ENCODE measurements at places on chromosomes 12 and 14.

- peak; percentile 38 for DNase-seq
Observed at GRCh38 chr14:59870277-59871165, at the start of gene RTN1. TSS of gene RTN1 (minus strand) at chr14:59870776. CDS start at chr14:59870630, 146 bp downstream.

- DNase-seq, result no peak
Observed at GRCh38 chr12:56749853-56750252, 2.3 kb downstream of the PRIM1 start.

GRCh38 chr12:53219292-53219955 lies 12.4 kb upstream of the ITGB7 start:
- no peak for DNase-seq

DNA sequence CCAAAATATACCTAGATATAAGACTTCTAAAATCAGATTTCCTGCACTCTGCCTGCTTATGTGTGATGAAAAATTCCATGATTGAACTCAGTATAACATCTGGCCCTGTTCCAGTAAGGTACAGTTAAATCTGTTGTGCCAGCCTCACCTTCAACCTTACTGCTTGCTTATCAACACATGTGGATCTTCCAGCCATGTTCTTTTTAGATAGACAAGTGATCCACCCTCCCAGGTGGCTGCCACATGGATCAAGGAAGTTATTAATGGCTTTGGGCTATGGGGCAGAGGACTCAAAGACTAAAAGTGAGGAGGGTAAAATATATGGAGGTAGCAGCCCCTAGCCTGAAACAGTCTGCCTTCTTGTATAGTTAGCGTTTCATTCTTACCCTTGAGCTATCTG lies 25.3 kb upstream of the MAGOHB start:
- DNase-seq, result no peak

DNA sequence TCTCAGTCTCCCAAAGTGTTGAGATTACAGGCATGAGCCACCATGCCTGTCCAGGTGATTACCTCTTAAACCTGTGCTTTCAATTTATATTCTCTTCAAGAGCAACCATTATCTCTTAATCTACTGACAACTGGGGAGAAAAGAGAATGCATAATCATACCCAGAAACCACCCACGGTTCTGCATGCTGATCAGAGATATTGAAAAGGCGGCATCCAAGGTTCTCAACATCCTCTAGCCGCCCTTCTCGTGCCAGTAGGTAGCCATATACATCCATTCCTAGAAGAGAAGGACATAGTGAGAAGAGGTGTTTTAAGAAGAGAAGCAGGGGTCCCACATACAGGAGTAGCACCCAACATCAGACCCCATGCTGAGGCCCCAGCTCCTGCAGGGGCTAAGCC lies 20.8 kb downstream of the ANAPC7 start:
- DNase-seq, result no peak

GRCh38 chr12:30909349-30910037 lies 17.1 kb upstream of the TSPAN11 start:
- DNase-seq, result no peak

GRCh38 chr14:53872681-53873089 lies 83.9 kb downstream of the BMP4 start:
- DNase-seq, result no peak

GRCh38 chr12:110475426-110475825 lies 6.8 kb downstream of the FAM216A start:
- DNase-seq, result no peak

DNA sequence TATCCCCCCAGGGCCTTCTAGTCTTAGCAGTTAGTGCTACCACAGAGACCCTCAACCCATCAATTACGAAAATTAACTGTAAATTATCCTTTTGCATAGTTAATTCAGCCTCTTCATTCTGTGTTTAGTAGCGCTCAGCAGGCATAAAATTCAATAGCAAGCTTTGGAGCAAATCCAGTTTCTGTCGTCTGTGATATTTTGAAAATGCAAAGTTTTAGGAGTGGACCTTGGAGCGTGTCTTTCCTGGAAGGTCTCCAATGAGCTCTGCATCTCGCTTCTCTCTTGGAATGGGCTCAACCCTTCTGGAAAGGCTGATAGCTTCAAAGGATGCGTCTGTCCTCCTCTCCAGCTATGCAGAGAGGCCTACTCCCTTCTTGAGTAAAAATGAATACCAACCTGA lies 222.9 kb downstream of the SLC15A4 start:
- DNase-seq, result no peak

GRCh38 chr14:103071544-103072251 lies 12.3 kb upstream of the LBHD2 start:
- DNase-seq, result no peak

GRCh38 chr12:102920271-102920670 lies 3.2 kb upstream of the PAH start:
- DNase-seq, result no peak

DNA sequence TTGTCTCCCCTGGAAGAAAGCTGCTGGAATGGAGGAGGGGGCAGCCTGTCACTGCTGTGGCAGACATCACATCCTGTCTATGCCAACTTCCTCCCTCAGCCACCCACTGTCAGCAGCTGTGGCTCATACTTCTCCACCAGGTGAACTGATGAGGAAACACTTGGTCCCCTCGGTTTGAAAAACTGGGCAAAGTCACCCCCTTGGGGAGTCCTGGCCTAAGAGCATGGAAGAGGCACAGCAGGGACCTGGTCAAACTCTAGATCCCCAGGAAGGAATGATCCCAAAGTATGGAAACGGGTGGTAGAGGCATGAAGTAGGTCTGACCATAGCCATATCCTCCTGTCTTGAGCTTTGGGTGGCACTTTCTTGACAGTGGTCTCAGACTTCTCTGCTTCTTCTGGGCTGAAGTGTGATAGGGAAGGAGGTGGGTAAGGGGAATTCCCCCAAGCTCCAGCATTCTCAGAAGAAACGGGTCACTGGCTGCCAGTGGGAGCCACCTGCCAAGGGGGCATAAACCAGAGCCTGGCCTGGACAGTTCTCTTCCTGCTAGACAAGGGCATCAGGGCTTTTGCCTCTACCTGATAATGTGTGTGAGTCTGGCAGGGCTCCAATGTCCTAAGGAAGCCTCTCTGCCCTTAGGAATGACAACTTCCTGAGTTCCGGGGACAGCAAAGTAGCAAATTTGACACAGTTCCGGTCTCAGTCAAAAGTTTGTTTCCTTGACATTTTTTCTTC lies 36.0 kb downstream of the FMNL3 start:
- DNase-seq, result no peak

DNA sequence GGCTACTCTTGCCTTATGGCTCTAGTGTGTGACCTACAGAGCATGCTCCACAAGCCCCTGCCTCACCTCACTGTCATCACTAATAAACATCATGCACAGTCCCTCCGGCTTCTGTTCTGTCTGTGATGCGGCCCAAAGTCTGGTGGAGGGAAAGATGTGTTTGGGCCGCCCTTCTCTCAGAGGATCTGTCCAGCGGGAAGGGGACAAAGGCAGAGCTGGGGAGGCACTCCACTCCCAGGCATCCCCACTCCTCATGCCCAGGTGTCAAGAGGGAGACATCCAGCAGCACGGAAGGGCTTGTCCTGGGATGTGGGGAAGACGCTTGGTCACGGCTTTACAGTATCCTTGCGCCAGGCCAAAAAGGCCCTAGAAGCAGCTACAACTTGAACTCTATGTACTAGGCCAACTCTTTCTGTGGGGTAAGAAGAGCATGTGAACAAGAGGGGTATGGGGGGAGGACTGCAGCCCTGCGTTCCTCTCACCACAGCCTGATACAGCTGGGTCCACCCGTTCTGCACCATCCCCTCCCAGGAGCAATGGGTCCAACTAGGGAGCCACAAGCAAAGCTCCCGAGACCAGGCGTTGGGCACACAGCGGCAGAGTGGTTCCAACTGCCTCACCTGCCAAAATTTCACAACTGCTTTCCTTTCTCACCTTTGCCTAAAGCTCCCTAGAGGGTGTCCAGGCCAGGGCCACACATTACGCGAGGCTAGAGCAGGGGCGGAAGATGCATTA lies 10.7 kb downstream of the CACNB3 start:
- no peak for DNase-seq

- DNase-seq, result no peak
Observed at GRCh38 chr12:75545636-75546035, 34.2 kb upstream of the KRR1 start.

DNA sequence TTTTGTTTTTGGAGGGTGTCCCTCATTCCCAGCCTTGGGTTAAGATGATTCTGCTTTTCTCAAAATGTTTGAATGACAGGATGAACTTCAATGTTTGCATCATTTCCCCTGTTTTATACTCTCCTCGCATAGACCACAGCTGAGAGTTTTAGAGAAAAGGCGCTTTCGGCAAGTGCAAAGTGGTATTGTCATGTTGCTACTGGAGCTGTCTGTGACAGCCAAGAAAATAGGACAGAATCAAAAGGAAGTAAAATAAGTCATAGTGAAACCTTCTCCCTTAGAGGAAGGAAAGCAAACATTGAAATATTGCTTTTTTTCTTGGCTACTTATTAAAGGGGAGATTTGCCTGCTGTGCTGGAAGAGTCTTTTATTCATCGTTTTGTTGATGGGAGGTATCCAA lies 33.5 kb upstream of the ARHGAP5 start:
- no peak for DNase-seq

GRCh38 chr12:131902332-131903241 lies 8.2 kb downstream of the ULK1 start:
- no peak for DNase-seq

GRCh38 chr14:105213361-105213760 lies 32.2 kb upstream of the NUDT14 start:
- DNase-seq, result no peak
